ENCODE measurements at places on chromosomes 12 and 14.

- no peak for DNase-seq
Observed at GRCh38 chr14:83342590-83342989, 1808.9 kb upstream of the SEL1L start.

DNA sequence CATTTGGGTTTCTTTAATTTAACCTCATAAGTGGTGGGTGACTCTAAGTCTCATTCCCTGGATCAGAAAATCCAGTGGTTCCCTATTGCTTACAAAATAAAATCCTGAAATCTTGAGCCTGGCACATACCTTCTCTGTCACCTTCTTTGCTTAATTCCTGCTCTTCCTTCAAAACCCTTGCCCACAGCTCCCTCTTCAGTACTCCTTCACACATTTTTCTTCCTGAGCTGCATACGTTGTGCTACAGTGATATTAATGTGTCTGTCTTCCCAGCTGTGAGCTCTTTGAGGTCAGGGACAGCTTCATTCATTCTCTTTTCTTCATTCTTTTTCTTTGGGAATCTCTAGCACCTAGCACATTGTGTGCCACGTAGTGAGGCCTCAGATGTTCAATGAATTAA, 9.5 kb downstream of the TSPAN11 start:
- DNase-seq, result no peak

GRCh38 chr12:5078423-5078822, 34.7 kb downstream of the KCNA5 start:
- DNase-seq, result no peak

- DNase-seq, result no peak
Observed at GRCh38 chr14:68744613-68745012, 48.3 kb downstream of the ZFP36L1 start.

DNA sequence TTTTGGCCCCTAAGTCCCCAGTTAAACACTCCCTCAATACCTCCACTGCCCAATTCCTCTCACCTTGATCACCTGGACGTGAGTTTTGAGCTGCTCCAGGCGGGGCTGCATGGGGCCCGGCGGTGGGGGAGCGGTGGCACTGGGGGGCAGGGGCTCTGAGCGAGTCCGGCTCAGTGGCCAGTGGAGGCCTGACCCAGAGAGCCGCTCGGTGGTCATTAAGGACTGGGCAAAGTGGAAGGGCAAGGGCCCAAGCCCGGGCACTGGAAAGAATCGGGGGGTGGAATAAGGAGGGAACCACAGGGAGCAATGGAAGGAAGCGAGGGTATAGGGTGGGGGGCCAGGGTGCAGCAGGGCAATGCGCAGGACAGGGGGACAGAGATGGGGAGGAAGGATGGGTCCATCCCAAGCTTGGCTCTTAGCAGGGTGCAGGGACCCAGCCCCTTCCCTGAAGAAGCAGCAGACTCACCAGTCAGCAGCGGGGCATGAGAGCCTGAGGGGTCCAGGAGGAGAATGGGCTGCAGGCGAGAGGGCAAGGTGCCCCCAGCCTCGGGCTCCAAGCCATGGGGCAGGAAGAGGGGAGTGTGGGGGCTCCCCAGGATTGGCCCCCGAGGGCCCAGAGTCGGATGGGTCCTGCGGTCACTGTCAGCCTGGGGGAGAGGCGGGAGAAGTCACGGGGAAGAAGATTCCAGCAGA, 22.2 kb downstream of the SLC48A1 start:
- no peak for DNase-seq

GRCh38 chr14:20489093-20489994, 16.0 kb upstream of the RNASE10 start:
- no peak for DNase-seq

GRCh38 chr14:56217380-56218045, 99.3 kb downstream of the PELI2 start:
- no peak for DNase-seq

DNA sequence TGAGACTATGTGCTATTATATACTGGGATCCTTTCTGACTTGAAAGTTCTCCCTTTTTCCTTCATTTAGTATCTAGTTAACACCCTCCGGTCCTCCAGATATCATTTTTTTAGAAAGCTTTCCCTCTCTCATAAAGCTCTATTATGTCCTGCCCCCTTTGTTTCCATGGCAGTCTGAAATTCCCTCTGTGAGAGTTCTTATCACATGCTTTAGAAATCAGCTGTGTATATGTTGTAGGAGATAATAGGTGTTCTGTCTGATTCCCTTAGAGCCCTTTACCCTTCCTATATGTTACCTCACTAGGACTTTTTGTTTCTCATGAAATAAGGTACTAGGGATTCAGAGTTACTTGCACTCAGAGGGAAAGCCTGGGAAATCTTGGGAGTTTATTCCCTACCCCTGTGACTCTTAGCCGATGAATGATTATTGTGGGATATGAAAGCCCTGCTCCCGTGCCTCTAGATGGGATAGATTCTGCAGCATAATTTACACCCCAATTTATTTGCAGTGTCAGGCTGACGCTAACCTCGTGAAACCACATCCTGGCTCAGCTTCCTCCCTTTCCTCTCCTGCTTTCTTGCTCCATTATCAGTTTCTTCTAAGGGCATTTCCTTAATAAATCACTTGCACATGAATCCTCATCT, 448.4 kb downstream of the MDGA2 start:
- DNase-seq, result no peak

- DNase-seq, result no peak
Observed at GRCh38 chr12:28497889-28498411, 307.7 kb downstream of the CCDC91 start.

DNA sequence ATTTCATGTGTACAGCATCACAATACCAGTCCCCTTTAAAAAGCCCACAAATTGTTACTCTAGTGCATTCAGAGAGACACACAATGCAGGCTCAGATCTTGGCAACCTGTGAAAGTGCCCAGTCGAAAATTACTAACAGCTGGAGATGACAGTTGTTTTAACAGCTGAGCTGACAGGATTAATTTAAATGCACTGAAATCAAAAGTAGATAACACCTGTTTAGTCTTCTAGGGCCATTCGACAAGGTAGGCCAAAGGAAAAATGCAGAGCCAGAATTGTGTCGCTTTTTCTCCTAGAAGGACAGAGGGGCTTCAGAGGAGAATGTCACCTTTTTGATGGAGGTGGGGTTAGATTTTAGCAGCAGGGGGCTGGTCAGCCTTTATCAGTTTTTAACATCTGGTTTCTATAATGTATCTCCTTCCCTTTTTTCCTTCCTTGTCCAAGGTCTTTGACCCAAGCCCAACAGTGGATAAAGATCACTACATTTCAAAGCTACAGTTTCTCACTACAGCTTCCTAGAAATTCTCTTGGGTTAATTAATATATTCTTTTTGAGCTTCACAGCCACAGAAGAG, 139.1 kb downstream of the SOX5 start:
- DNase-seq, result no peak

DNA sequence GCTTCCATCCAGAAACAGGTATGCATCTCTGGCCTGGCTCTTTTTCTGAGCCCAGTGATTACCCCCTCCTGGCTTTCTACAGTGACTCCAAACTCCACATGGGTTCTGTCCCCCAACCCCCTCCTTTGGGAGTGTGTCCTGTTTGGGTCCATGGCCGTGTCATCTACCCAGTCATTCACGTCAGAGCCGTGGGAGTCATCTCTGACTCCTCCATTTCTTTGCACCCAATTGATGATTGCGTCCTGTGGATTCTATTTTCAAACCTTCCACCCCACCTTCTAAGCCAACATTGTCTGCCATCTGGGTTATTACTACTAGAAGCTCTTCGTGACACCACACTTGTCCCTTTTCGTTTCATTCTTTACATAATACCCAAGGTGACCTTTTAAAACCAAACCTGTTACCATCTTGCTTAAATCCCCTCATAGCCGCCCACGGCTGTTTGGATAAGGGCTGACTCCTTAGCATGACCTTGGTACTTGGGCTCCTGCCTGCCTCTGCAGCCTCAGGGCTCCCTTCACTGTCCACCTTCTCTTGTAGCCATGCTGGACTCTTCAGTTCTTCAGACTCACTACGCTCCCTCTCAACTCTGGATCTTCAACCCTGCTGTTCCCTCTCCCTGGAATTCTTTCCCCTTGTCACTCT, 38.1 kb upstream of the NT5DC3 start:
- DNase-seq, result no peak

GRCh38 chr12:121400332-121401139, 618 bp downstream of the RNF34 start:
- DNase-seq, result no peak

- no peak for DNase-seq
Observed at GRCh38 chr14:61766151-61766550, 3.9 kb downstream of the SNAPC1 start.

DNA sequence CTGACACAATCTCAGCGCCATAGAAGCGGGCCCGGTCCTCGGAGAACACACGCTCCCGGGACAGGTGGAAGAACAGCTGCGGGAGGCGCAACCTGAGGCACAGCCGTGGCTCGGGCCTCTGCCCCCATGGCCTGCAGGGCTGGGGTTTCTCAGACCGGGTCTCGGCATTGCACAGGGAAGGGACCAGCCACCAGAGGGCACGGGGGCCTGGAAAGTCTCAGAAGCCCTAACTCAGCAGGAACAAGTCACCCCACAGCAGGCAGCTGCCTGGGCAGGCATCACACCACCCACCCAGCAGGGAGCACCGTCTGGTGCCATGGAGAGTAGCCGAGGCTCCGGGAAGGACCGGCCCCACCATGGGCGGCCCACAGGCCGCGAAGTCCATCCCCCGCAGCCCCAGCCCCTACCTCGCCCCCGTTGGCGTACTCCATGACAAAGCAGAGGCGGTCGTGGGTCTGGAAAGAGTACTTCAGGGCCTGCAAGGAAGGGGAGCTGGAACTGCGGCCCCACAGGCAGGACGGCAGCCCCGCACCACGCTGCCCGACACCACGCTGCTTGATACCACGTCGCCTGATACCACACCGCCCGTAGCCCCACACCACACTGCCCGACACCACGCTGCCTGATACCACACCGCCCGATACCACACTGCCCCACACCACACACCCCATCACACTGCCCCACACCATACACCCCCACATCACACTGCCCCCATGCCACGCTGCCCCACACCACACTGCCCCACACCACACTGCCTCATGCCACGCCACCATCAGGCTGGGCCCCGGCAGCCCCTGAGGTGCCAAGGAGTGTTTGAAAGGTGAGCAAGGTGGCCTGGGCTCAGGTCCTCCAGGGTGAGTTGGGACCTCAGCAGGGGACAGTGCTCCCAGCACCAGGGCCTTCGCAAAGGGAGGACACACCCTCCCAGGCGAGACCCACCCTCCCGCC, 20.8 kb downstream of the SIVA1 start:
- DNase-seq, result no peak

DNA sequence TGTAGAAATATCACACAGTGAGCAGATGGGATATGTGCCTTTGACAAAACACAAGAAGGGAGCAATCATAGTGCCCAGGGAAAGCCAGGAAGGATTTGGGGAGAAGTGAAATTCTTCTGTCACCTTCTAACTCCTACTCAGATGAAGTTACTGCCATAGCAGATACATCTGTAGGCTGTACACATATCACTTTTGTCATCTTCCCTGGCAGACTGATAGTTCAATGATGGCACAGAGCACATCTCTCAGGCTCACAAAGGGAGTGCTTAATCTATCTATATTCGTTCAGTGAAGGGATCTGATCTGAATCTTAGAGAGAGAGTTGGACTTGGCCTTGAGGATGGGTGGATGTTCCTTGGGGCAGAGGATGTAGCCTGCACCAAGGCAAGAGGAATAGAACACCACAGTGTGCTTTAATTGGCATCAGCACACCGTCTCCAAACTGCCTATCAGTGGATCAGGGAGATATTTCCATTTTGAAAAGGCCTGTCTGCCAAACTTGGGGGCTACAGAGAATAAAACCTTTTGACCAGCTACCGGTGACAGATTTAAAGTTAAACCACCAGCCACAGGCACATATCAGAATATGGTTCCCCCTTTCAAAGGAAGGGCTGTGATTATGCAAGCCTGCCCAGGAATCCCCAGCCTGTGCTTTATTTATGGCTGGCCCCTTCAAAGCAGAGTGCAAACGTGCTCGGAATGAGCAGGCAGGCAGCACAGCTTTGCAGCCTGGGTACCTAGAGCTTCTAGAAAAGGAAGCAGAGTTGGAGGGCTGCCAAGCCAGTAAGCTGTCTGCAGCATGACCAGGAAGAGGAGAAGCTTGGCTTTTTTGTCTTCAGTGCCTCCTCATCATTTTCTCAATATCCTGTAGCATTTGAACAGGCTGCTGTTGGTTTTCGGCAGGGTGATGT, 165.5 kb upstream of the DYRK2 start:
- DNase-seq, result peak; percentile 47

- DNase-seq, result no peak
Observed at GRCh38 chr14:67970923-67971322, 151.3 kb downstream of the RAD51B start.

- no peak for DNase-seq
Observed at GRCh38 chr12:114579389-114579788, 104.6 kb downstream of the TBX3 start.

DNA sequence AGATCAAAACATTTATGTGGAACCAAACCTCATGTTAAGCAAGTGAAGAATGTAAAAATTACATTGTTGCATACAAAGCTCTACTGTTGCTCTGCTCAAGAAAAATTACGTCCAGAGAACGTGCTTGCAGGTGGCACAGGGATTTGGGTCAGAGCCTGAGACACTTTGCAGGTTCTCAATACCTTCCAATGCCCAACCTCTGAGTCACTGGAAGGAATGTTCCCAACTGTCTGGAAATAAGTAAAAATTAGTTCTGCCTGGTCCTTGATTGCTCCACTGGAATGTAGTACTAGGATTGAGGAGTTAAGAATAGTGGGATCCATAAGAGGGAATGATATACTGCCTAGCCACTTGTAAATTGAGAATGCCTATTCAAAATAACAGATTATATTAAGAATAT, 2.8 kb upstream of the IFNG start:
- no peak for DNase-seq

- DNase-seq, result no peak
Observed at GRCh38 chr12:121536054-121536898, 44.5 kb downstream of the KDM2B start.

DNA sequence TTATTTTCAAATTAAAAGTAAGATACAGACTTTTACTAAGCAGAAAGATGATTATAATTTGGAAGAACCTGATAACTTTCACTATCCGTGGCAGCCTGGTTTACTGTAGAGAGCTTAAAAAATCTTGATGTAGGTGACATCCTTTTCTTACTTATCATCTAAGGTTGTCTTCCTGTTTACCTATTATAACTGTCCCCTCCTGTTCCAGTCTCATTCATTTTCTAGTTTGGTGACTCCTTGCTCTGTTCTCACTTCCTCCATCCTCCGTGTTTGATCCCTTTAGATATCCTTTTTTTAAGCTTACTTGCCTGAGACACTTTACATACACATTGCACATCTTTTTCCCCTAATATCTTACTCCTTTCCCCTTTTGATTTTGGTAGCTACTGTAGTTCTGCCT, 27.5 kb downstream of the CCDC91 start:
- DNase-seq, result no peak

- DNase-seq, result no peak
Observed at GRCh38 chr12:16692099-16692498, 86.1 kb upstream of the LMO3 start.

- no peak for DNase-seq
Observed at GRCh38 chr12:1188016-1188415, 197.0 kb downstream of the ERC1 start.

Measured in AG04449 (cell line).